Psoas muscle (tissue), 8 donors: ENCODE measurements at places on chromosomes 4 and X.

DNA sequence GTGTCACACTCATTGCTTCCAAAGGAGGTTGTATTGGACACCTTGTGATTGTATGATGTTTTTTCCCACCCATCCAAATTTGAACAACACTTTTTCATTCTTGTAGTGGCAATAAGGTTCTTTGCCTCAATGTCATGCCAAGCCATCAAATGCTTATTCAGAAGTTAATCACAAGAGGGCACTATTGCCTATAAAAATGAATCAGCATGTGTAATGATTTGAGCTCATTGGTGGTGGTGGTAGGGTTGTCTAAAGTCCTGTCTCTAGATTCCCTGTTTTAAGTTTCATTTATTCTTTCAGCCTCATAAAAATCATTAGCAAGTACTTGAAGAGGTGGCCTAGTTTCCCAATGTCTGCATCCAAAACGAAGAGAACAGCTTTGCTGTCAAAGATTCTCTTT is 37.0 kb downstream of the IRS4 start:
- no peak for DNase-seq

- no peak for DNase-seq
These were observed 45.3 kb downstream of the GPRASP3 start for GRCh38 chrX:102765809-102766208.

DNA sequence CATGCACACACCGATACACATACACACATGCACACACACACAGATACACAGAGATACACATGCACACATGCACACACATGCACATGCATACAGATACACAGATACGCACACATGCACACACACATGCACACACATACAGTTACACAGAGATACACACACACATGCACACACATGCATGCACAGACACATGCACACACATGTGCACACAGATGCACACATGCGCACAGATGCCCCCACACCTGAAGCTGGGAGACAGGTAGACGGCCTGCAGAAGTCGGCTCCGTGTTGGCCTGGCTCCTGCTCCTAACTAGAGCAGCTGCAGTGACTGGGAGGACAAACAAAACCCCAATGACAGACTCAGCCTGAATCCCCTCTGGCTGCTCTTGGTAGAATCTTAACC is 46.8 kb downstream of the PSAPL1 start:
- DNase-seq, result no peak

DNA sequence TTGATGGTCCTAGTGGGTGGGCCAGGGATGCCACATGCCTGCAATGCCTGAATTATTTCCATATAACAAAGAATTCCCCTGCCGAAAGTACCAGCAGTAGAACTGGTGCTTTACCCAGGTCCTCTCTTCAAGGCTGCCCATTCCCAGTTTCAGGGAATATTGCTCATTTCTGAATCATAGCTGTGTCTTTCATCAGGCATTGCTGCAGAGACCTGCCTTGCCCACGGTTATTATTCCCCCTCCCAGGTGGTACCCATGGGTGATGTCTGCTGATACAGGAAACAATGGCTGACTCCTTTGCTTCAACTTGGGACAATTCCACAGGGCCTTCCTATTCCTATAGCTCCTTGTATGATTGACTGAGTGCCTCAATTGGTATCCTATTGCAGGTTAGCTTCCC is 9.7 kb upstream of the IQCM start:
- DNase-seq, result no peak

DNA sequence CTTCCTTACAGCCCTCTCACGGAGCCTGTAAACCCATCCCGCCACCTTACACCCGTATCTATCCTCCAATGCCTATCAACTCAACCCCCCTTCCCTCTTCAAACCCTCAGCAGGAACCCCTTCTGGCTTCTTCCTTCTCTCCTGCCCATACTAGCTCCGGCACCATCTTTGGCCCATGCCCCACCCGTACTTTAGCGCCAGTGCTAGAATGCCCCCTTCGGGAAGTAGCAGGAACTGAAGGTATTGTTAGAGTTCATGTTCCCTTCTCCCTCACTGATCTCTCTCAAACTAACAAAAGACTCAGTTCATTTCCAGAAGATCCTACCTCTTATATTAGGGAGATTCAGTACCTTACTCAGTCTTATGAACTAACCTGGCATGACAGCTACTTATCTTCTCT is 2.7 kb upstream of the UGT2B15 start:
- DNase-seq, result no peak

DNA sequence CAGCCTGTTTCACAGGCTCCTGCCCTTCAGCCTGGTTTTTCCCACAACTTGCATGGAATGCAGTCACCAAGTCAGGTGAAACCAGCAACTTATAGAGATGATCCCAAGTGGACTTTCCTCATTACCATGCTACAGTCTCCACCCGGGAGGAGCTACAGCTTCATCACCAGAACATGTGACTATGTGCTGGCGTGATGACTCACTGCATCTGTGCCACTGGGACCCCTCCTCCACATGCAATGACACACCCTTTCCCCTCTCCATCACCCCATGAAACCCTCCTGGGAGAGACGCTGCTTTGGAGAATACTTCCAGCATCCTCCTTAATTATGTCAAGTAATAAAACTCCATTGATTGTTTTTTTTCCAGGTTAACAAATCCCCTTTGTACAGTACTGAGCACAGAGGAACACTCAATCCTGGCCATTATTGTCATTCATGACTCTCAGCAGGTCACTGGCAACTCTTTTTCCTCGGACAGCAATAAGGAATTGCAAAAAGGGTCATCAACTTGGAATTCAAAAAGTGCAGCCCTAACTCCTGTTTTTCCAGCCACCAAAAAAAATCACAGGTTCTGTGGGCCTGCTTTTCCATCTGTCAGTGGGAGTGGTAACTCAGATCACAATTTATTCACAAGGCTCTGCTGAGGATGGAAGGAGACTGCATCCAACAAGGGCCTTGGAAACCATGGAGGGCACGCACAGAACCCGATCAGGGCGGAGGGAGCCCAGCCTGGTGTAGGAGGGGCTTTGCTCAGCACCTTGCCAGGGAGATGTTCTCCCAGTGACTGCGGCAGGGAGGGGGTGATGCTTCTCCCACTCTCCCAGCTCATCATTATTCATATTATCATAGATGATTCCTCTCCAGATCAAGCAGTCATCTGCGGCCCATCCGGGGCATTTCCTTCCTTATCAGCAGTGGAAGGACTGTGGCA is 17.4 kb downstream of the QDPR start:
- no peak for DNase-seq

DNA sequence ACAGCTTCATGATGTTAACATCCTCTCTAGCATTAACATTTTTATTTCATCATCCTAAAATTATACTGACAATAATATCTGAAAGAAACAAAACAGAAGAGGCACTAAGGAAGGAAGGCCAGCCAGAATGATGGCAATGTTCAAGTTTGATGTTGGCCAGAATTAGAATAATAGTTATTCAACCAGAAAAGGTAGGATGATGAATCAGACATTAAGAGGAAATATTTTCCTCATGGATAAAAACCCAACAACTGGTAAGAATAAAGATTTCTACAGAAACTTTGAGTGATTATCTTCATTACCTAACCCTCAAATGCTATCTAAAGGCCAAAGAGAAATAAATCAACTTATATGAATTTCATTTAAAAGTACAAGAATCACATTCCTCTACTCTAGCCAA is 105.2 kb downstream of the PDE5A start:
- DNase-seq, result no peak

- no peak for DNase-seq
These were observed 444.7 kb upstream of the FTHL17 start for GRCh38 chrX:31516527-31516926.

GRCh38 chr4:154616287-154616686 is 3.8 kb upstream of the FGG start:
- DNase-seq, result no peak

GRCh38 chr4:176044589-176044951 is 21.1 kb upstream of the WDR17 start:
- DNase-seq, result no peak
